Activated CD4-positive, alpha-beta T cell treated with anti-CD3 and anti-CD28 coated beads for 36 hours (primary cell): ENCODE measurements at places on chromosomes 2 and 18. TPM values are rescaled to one million over a fixed set of nuclear protein-coding genes. Genes with fewer than 3 reads are reported as not detected.

Gene SDC1
- total RNA-seq = not detected

DNA sequence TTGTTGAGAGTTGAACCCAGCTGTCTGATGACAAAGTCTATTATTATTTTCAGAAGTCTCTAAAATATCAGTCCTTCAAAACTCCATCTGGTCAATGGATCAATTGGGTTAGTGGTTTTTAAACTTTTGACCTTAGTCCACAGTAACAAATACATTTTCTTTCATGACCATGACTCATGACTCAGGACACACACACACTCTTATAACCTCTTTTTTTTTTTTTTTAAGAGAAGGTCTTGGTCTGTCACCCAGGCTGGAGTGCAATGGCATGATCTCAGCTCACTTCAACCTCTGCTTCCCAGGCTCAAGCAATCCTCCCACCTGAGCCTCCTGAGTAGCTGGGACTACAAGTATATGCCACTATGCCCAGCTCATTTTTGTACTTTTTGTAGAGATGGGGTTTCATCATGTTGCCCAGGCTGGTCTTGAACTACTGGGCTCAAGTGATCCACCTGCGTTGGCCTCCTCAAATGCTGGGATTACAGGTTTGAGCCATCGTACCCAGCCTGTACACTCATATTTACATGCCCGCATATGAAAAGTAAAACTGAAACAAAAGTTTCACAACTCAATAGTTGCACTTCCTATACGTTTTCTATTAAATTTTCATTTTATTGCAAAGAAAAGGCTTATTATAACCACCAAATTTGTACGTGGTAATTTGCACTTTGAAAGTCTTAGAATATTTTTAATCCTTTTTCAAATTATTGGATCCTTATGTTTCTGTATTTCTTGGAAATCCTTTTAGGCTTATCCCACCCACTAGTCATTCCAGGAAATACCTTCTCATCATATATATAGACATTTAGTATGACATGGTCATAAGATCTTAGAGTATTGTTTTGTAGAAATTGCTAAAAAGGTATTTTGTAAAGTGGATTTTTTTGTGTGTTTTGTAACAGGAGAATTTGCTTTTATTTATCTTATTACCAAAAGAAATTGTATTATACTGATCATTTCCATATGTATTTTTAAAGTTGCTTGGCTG is 199.0 kb downstream of the LPIN1 start:
- peaks cover 9% of the 10 kb centered on the region for H3K4me1 ChIP-seq
- no peaks in the 10 kb centered on the region for H3K36me3 ChIP-seq
- no peaks in the 10 kb centered on the region for H3K27me3 ChIP-seq
- DNase-seq = peak; percentile 40

Gene DSEL
- total RNA-seq = 0.09 TPM

DNA sequence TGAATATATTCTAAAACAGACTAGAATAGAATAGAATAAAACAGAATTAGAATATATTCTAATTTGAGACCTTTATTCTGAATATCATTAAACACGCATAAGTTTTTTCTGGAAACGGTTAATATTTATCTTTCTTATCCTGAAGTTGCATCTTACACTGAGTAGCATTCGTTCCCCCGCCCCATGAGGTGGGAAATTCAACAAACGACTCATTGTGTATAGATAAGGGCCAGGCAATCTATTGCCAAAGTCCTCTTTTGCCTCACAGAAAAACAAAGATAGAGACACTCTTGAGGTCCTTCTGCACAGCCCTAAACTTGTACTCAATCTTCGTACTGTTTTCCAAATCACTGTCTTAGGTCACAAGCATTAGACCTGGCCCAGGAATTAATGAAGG is 98.1 kb downstream of the COL6A3 start:
- no peak overlapping the region for H3K27ac ChIP-seq
- H3K4me1 ChIP-seq = no peaks in the 10 kb centered on the region
- no peak for DNase-seq
- H3K4me3 ChIP-seq = no peak overlapping the region
- peaks cover 3% of the 10 kb centered on the region for H3K27me3 ChIP-seq
- no peaks in the 10 kb centered on the region for H3K36me3 ChIP-seq

Gene MYCN
- 0.28 TPM for total RNA-seq

Gene NRBP1
- 74.3 TPM for total RNA-seq

DNA sequence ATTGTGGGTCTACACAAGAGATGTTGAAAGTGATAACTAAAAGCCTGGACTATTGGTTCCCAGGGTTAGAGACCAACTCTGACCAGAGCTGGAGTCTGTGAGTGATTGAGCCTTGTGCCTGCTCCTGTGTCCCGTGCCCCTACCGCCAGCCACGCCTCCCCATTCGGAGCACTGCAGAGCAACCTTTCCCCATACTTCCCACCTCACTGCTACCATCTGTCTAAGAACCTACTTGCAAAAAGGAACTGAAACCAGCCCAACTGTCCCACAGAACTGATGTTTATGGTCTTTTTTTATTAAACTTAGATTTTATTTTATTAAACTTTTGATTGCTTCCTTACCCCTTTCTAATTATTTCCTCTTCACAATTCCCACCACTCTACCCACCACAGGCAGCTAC is 300.3 kb upstream of the MGAT5 start:
- no peaks in the 10 kb centered on the region for H3K4me1 ChIP-seq
- no peaks in the 10 kb centered on the region for H3K36me3 ChIP-seq
- DNase-seq = no peak
- H3K27ac ChIP-seq = no peak overlapping the region
- no peak overlapping the region for H3K4me3 ChIP-seq

Gene POU3F3
- total RNA-seq = not detected

DNA sequence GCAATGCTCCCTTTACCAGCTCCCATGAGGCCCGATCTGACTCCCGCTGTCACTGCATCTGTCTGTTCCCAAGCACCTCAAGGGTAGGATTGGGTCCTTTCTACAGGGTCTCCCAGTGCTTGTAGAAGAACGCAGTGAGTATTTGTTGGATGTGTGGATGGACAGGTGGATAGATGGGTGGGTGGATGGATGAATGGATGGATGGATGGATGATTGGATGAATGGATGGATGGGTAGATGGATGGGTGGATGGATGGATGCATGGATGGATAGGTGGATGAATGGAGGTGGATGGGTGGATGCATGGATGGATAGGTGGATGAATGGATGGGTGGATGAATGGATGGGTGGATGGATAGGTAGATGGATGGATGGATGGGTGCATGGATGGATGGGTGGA is 91.6 kb downstream of the HS1BP3 start:
- no peaks in the 10 kb centered on the region for H3K36me3 ChIP-seq
- no peak overlapping the region for H3K4me3 ChIP-seq
- no peak for DNase-seq
- no peak overlapping the region for H3K27ac ChIP-seq

DNA sequence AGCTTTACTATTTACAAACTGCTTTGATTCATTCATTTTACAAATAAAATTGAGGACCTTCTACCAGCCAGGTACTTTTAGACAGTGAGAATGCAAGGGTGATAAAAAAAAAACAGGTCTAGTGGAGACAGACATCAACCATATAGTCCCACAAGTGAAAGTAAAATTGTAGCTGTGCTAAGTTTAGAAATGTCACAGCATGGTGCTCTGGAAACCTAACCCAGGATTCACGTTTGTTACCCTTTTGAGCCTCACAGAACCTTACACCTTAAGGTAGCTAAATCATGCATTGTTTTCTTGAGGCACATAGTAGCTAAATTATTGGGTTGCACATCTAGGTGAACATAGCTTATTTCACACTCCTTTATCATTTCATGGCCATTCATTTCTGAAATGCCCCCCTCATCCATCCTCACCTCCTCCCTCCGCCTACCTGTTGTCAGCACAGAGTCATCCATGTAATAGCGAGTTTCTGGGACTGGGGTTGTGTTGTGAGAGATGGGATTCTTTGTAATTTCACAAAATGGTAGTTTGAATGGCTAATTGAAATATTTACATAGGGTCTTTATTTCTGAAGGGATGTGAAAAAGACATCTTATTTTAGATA is 7.1 kb downstream of the MTA3 start:
- peaks cover 43% of the 10 kb centered on the region for H3K36me3 ChIP-seq
- peak; percentile 16 for DNase-seq
- H3K27ac ChIP-seq = peak overlapping the region; percentile 63
- H3K4me3 ChIP-seq = no peak overlapping the region
- no peaks in the 10 kb centered on the region for H3K27me3 ChIP-seq

Gene B3GNT7
- total RNA-seq = not detected

GRCh38 chr18:57843386-57843785 is 40.3 kb upstream of the ATP8B1 start:
- DNase-seq = no peak
- H3K4me1 ChIP-seq = peaks cover 20% of the 10 kb centered on the region
- H3K4me3 ChIP-seq = no peak overlapping the region
- no peaks in the 10 kb centered on the region for H3K36me3 ChIP-seq
- H3K27ac ChIP-seq = no peak overlapping the region

GRCh38 chr2:222295368-222296062 is 3.3 kb downstream of the PAX3 start:
- peaks cover 85% of the 10 kb centered on the region for H3K27me3 ChIP-seq
- DNase-seq = no peak
- H3K4me3 ChIP-seq = peak overlapping the region; percentile 36
- H3K4me1 ChIP-seq = peaks cover 34% of the 10 kb centered on the region
- peaks cover 2% of the 10 kb centered on the region for H3K36me3 ChIP-seq

DNA sequence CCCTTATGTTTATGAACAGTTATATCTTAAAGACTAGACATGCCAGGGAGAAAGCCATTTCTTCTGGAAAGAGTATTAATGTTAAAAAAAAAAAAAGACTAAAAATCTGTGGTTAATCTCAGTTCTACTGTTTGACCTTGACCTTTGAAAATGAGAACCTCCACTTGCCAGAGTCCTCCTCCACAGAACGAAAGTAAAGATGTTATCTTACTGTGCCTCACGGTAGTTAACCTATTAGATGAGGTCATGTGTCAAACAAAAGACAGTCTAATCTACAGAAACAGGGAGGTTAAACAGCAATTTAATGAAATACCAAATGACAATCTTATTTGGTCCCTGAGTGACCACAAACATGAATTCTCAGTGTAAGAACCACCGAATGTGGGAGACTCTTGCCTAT is 51.2 kb downstream of the SLC14A2 start:
- H3K27me3 ChIP-seq = no peaks in the 10 kb centered on the region
- DNase-seq = no peak

GRCh38 chr2:49832555-49832954 is 678.2 kb upstream of the FSHR start:
- H3K27ac ChIP-seq = no peak overlapping the region
- no peaks in the 10 kb centered on the region for H3K36me3 ChIP-seq
- no peak for DNase-seq
- no peak overlapping the region for H3K4me3 ChIP-seq
- H3K4me1 ChIP-seq = no peaks in the 10 kb centered on the region
- H3K27me3 ChIP-seq = no peaks in the 10 kb centered on the region

GRCh38 chr2:203802342-203803052 is 65.1 kb upstream of the CTLA4 start:
- no peaks in the 10 kb centered on the region for H3K27me3 ChIP-seq
- peak; percentile 79 for DNase-seq
- peaks cover 87% of the 10 kb centered on the region for H3K4me1 ChIP-seq
- peak overlapping the region; percentile 82 for H3K27ac ChIP-seq

- H3K36me3 ChIP-seq = no peaks in the 10 kb centered on the region
- no peaks in the 10 kb centered on the region for H3K27me3 ChIP-seq
- DNase-seq = no peak
- H3K27ac ChIP-seq = no peak overlapping the region
- H3K4me3 ChIP-seq = no peak overlapping the region
These were observed 810.7 kb downstream of the LRRTM4 start for GRCh38 chr2:76711490-76711889.
